ENCODE measurements at places on chromosomes 3 and 15.

DNA sequence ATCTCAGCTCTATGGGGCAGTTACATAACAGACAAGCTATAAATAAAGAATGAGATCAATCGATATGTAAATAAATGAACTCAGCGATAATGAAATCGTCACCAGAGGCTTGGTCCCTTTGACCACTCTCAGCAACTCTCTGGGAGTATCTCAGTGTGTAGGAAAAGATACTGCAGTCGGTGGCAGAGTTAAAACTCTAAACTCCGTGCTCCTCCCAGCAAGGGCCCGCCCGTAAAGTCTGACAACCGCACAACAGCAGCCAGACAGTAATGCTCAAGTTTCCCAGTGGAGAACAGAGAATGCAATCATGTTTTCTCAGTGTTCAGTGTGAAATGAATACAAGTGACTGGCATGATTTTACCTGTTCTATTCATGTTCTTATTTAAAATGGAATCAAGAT is 28.3 kb upstream of the IGF1R start:
- no peak for DNase-seq

- no peak for DNase-seq
Observed at GRCh38 chr3:134066651-134067530, 37.2 kb upstream of the SLCO2A1 start.

DNA sequence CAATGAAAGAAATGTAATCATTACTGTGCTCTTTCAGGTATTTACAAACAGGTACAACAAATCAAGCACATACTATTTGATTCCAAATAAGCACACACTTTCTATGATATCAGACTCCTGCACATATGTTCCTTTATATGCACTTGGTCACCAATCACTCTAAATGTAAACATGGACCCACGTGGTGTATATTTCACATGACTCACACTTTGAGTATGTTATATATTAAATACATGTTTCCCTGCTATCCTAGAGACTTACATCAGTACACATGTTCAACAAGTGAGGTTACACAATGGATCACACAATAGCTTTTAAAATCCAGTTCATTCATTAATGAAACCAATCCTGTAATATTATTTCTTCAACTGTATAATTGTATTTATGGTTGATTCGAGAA is 683.5 kb downstream of the NR2F2 start:
- DNase-seq, result no peak

DNA sequence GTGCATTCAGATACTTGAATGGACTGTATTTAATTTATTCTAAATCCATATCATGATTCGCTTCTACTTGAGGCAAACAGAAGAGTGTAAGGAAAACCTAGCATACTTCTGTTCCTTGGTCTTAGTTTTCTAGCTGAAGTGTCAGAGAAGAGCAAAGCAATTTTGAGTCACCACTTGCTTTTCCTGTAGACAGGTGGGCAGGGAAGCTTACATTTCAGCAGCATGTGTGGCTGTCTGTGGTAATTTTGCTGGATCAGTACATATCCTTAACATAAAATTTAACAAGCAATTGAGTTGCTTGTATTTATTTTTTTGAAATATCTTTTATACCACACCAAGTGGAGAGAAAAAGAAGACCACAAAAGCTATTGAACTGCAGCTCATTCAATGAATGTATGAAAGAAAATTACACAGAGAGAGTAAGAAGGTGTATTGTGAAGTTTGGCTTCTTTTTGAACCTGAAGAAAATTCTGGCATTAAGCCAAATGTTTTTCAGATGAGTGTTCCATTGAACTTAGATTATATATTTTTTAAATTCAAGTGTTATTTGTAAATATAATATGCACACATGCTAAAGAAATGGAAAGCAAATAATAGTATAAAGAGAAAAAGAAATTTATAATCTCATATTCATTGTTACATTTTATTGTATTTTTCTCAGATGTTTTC is 747.6 kb downstream of the NAALADL2 start:
- DNase-seq, result no peak

DNA sequence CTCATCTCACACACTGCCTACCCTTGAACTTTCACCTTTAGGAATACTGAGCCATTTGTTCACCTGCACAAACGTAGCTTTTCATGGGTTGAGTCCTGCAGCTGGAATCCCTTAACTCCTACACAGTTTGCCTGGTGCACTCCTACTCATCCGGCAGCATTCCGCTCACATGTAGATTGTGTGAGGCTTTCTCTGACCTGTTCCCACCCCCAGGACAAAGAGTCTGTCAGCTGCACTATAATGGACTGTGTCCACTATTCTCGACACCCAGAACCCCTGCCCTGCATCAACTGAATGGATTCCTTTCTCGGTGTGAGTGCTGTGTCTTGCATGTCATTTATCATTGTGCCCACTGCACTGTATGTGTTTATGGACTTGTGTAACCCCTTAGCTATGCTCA is 54.9 kb downstream of the EPHB3 start:
- no peak for DNase-seq

DNA sequence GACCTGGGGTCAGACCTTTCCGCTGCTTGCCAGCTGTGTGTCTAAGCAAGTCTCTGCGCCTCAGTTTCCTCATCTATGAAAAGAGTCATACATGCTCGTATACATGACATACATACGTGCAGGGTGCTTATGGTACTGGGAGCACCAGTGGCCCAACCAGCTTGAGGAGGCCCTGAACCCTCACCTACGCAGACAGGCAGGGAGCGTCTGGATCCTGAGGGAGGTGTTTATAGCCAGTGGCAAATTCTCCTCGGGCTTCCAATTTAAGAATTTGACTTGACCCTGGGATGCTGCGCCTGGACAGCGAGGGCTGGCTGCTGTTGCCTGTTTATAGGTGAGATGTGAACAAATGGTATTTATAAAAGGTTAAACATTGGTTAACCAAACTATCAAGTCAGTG is 17.7 kb upstream of the FGD5 start:
- DNase-seq, result no peak

DNA sequence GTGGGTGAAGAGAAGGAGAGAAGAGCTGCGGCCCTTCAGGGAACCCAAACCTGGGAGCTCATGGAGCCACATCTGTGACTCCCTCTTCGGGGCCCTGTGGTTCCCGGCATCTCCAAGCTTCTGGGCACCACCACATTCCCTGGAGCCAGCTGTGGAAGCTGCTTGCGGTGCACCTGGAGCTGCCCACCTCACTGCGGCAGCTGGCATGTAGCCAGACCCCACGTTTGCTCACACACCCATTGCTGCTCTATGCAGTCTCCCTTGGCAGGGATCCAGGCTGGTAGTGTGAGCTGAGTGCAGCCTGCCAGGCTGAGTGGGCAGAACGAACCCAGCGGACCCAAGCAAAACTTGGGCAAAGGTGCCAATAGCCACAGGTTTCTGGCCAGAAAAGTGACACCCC is 16.8 kb upstream of the PLA2G4E start:
- no peak for DNase-seq

- no peak for DNase-seq
Observed at GRCh38 chr3:182621435-182622240, 171.7 kb upstream of the ATP11B start.

- peak; percentile 35 for DNase-seq
Observed at GRCh38 chr3:42500909-42501308, 1.5 kb upstream of the VIPR1 start.

- no peak for DNase-seq
Observed at GRCh38 chr3:193387596-193387995, 9.0 kb upstream of the ATP13A5 start.

- DNase-seq, result no peak
Observed at GRCh38 chr3:185270262-185270955, 16.6 kb upstream of the EHHADH start.
